NCI-H1092 treated with DMSO at 0.1 percent for 48 hours (cell line): ENCODE measurements at places on chromosomes 2 and 18.

DNA sequence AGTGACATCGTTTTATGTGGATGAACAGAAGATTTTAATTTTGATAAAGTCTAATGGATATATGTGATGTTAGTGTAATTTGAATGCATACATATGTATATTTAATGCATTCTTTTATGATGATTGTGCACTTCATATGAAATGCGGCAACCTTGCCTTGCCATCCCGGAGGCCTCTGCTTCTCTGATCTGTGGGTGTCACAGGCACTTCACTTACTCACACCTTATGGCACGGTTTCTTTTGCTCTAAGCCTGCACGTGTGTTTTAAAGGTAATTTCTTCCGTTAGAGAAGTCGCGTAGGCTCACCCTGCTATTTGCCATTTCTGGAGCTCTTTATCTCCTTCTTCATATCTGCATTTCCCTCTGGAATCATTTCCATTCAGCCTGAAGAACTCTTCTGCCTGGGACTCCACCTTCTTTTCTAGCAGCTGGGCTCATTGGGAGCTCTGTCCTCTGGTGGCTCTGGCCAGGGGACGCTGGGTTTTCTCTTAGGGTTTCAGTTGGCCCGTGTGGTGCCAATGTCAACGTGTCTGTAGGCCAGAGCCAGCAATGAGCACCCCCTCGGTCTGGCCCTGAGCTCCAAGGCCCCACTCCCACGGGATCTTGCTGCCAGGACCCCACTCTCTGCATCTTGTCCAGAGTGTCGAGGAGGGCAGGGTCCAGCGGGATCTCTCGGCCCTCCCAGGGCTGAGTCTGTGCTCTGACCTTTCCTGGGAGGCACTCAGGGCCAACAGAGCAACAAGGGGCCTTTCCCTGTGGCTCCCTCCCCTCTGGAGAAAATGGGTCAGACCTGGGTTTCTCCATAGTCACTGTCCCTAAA is 97.3 kb downstream of the RTP5 start:
- no peak for DNase-seq

DNA sequence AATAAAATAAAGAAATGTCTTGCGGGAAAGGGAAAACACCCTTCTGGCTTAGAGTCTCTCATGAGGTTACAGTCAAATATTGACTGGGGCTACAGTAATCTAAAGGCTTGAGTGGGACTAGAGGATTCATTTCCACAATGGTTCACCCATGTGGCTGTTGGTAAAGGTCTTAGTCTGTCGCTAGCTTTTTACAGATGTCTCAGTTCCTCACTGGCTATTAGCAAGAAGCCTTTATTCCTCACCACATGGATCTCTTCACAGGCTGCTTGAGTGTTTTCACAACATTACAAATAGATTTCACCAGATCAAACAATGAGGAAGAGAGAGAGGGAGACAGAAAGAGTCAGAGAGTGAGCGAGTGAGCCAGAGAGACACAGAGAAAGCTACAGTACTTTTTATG is 8.3 kb upstream of the ZC3H15 start:
- no peak for DNase-seq

GRCh38 chr2:182228073-182228473 is 198.8 kb downstream of the PDE1A start:
- peak; percentile 18 for DNase-seq

- DNase-seq, result no peak
These were observed 473.5 kb upstream of the MYT1L start for GRCh38 chr2:2804528-2804927.

GRCh38 chr2:230343747-230344146 is 16.8 kb downstream of the SP140L start:
- DNase-seq, result no peak

DNA sequence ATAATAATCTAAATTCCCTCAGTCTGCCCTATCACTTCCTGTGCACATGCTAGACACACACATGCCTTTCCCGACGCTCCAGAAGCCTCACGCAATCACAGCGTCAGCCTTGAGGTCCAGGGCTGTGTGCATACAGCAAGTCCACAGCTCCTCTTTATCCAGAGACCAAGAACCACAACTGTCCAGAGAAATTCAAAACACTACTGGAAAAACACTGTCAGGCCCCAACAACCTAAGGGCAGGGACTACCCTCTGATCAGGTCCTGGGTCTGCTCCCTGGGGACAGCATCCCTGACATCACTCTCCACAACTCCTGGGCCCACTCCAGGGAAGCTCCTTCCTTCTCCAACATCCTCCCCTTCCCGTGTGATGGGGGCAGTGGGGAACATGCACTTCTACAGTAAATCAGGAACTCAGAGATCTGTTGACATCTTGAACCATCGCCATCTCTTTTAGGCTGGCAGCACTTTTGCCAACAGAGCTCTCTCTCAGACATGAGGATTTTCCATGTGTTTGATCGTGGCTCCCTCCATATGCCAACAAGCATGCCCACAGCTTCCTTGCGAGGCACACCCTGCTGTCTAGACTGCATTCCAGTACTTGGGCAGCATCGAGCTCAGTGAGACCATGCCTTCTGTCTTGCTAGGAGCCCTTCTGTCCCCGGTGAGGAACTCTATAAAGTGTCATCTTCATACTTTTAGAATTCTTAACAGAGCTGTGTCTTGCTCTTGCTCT is 15.4 kb downstream of the TEX51 start:
- DNase-seq, result no peak

DNA sequence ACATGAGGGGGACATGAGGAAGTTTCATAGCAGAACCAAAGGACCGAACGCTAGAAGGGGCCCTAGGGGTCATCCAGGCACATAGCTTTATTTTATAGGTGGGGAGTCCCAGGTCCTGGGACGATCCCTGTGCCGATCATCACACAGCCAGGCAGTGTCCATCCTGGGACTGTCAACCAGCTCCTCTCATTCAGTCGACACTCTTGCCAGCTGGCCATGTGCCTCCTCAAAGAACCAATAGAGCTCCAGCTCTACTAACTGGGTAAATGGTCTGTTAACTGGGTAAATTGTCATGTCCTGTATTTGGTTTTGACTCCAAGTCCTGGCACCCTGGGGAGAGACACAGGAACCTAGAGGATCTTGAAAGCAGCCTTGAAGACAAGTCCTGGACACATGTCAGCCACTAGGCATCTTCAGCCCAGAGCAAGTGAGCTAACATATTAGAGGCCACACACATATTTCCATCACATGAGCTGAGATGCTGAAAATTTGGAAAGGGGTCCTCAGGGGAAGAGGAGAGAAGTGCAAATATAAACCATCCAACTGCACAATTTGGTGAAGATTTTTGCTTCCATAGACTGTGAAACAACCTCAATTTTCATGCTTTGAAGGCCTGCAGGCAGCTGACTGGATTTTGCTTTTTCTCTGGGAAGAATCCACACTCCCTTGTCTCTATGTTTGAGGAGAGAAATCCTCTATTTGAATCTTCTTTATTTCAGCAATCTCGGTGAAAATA is 361.1 kb upstream of the SLC14A2 start:
- no peak for DNase-seq

DNA sequence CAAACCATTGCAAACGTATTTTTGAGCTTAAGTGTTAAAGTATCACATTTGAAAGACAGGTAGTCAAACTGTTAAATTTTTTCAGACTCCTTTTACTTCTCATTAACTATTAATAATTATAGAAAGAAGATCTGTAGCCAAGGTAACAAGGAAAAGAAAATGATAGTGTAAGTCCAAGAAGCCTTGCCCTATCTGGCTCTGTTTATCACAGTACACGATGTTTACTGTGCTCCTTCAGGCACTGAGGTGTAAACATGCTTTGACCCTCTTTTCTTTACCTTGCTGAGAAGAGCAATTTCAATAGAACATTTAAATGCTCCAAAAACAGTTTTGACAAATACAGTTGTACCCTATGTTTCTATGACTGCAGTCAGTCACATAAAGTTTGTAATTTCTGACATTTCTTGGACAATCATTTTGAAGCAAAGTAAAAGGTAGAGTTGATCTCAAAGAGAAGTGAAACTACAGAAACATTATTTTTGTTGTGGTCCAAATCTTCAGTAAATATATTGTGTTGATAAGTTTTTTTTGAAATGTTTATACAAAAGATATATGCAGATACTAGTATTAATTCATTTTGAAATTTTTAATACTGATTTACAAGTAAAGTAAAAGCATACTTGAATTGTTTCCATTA is 152.6 kb upstream of the KYNU start:
- DNase-seq, result no peak

DNA sequence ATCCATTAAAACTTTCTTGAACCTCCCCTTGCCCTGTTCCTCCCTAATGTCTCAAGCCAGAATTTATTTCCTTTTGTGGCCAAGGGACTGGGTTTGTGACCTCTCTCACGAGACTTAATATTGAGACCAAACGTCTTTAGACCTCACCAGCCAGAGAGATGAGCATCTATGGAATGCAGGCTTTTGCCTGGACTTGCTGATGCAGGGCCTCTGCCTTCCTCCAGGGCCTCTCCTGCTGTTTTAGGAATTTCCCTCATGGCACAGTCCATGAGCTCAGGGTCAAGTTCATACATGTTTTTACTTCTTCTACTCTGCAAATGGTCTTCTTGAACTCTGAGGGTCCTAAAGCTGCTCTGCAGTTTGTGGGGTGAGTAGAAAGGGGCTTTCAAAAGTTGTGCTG is 22.3 kb downstream of the IL1B start:
- no peak for DNase-seq
